ENCODE measurements at places on chromosomes 2 and 18. TPM values are rescaled to one million over a fixed set of nuclear protein-coding genes. Genes with fewer than 3 reads are reported as not detected.

ZSWIM2 gene
- not detected for total RNA-seq

CYP26B1 gene
- under 0.01 TPM for total RNA-seq

KCNE4 gene
- 3.1 TPM for total RNA-seq

MERTK gene
- 0.44 TPM for total RNA-seq

EDAR gene
- not detected for total RNA-seq

ZBTB7C gene
- under 0.01 TPM for total RNA-seq

MYOM1 gene
- total RNA-seq = 0.22 TPM

PMAIP1 gene
- total RNA-seq = 53.3 TPM

SOCS6 gene
- 135 TPM for total RNA-seq
